ENCODE measurements at places on chromosomes 12 and 14. TPM values are rescaled to one million over a fixed set of nuclear protein-coding genes. Genes with fewer than 3 reads are reported as not detected.

Gene A2M
- 271 TPM for total RNA-seq

Gene KRT82
- total RNA-seq = not detected

Gene OR4E2
- total RNA-seq = not detected

Gene PAH
- total RNA-seq = 1.1 TPM

GRCh38 chr12:47615711-47616110, 90.1 kb downstream of the RPAP3 start:
- H3K36me3 ChIP-seq = no peaks in the 10 kb centered on the region
- DNase-seq = no peak
- H3K27me3 ChIP-seq = no peaks in the 10 kb centered on the region
- no peak overlapping the region for H3K4me3 ChIP-seq
- H3K4me1 ChIP-seq = no peaks in the 10 kb centered on the region
- no peak overlapping the region for H3K27ac ChIP-seq

GRCh38 chr12:58727521-58727920, 192.8 kb downstream of the LRIG3 start:
- no peak overlapping the region for H3K4me3 ChIP-seq
- H3K27ac ChIP-seq = no peak overlapping the region
- DNase-seq = no peak
- no peaks in the 10 kb centered on the region for H3K27me3 ChIP-seq
- no peaks in the 10 kb centered on the region for H3K36me3 ChIP-seq

GRCh38 chr14:24310265-24310645, 315 bp downstream of the LTB4R2 start:
- peak overlapping the region; percentile 53 for H3K4me3 ChIP-seq
- peaks cover 3% of the 10 kb centered on the region for H3K27me3 ChIP-seq
- H3K36me3 ChIP-seq = peaks cover 23% of the 10 kb centered on the region

All from sigmoid colon (tissue), 7 donors.